ENCODE measurements at places on chromosomes 2 and 18. TPM values are rescaled to one million over a fixed set of nuclear protein-coding genes. Genes with fewer than 3 reads are reported as not detected.
A peak's percentile ranks its signal among the peaks of the same experiment; 100 is the strongest.

DNA sequence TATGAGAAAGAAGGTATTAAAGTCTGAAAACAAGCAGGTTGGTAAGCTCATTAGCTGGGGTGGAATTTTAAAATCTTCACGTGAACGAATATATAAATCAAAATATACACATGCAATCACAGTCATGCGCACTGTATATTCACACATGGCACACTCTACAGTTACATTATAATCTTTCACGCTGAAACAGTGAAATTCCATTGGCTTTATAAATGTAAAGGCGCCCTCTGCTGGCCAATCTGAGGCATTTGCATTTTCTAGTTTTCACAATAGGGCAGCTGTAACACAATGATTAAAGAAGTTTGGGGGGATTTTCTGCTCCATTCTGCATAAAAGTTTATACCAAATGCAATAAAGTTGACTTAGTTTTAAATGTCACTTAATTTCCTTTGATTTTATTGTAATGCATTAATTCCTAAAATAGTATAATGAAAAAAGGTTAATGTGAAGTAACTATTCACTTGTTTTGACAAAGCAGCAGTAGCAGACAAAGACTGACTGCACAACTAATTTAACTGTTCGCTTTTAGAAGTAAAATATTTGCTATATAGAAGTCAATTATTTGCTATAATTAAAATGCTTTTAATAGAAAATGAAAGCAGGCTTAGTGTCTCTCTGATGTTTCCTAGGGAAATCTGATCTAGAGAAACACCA is 17.2 kb downstream of the IFIH1 start:
- no peak overlapping the region for H3K4me3 ChIP-seq
- peaks cover 2% of the 10 kb centered on the region for H3K27me3 ChIP-seq
- H3K4me1 ChIP-seq: peaks cover 2% of the 10 kb centered on the region
- H3K27ac ChIP-seq: no peak overlapping the region
- no peaks in the 10 kb centered on the region for H3K36me3 ChIP-seq

DNA sequence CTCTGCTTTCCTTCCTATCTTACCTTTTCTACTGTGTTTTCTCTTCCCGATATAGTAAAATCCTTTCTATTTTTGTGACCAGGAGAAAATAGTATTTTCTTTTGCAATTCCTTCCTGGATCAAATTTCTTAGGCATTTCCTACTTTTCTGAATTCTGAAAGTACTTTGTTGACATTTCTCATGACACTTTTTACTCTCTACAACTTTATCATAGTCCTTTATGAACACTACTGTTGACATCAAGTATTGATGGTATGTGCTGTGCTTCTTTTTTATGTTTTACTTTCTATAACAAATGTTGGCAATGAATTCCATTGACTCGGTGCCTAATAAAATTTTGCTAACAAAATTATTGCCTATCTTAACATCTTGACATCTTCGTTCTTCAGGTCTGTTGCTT is 217.7 kb upstream of the TCF4 start:
- H3K27ac ChIP-seq: no peak overlapping the region
- H3K4me3 ChIP-seq: no peak overlapping the region
- no peak for DNase-seq
- H3K4me1 ChIP-seq: no peaks in the 10 kb centered on the region
- no peaks in the 10 kb centered on the region for H3K36me3 ChIP-seq
- no peaks in the 10 kb centered on the region for H3K27me3 ChIP-seq

GRCh38 chr18:23406271-23406787 is 46.8 kb upstream of the RIOK3 start:
- H3K27ac ChIP-seq: no peak overlapping the region
- H3K4me1 ChIP-seq: peaks cover 9% of the 10 kb centered on the region
- no peak overlapping the region for H3K4me3 ChIP-seq

GRCh38 chr2:28437149-28437835 is 44.6 kb downstream of the FOSL2 start:
- H3K4me1 ChIP-seq: no peaks in the 10 kb centered on the region
- DNase-seq: no peak
- H3K4me3 ChIP-seq: no peak overlapping the region
- peaks cover 5% of the 10 kb centered on the region for H3K27me3 ChIP-seq

- peaks cover 22% of the 10 kb centered on the region for H3K4me1 ChIP-seq
- peaks cover 15% of the 10 kb centered on the region for H3K27me3 ChIP-seq
- peak overlapping the region; percentile 65 for H3K4me3 ChIP-seq
- H3K36me3 ChIP-seq: peaks cover 3% of the 10 kb centered on the region
These were observed 85.6 kb upstream of the TAF1B start for GRCh38 chr2:9757501-9758264.

GRCh38 chr2:674321-674985 is 2.8 kb downstream of the TMEM18 start:
- peaks cover 48% of the 10 kb centered on the region for H3K4me1 ChIP-seq
- H3K27me3 ChIP-seq: peaks cover 17% of the 10 kb centered on the region
- H3K27ac ChIP-seq: peak overlapping the region; percentile 14

DNA sequence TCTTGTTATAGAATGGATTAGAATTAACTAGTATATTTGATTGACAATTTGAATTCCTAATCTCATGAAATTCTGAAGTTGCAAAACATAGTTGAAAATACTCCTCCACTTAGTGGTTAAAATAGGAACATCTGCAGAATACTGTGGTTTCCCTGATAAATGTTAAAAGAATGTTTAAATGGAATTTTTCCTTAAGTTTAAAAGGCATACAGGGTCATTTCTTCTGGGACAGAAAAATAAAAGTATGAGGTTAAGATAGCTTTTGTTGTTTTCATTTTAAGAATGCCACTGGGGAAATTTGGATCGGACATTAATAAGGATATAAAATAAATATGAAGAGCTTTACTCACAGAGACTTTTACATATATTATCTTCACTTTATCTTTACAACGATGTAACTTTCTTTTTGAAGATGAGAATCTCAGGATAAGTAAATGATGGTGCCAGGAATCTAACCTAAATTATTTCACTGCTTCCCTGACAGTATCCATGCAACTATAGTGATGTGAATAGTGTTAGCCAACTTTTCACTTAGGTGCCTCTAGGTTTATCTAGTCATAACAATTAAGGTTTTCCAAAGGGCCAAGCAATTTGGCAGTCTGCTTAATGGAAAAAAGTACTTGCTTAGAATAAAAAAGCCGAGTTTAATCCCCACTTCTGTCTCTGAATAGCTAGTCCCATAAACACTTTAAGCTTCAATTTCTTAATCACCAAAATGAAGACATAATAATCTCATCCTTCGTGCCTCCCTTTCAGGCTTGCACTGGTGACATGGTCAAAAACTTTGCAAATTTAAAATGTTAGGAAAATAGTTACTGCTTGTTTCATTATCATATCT is 151.8 kb upstream of the STK17B start:
- peaks cover 4% of the 10 kb centered on the region for H3K27me3 ChIP-seq
- H3K27ac ChIP-seq: no peak overlapping the region
- peaks cover 11% of the 10 kb centered on the region for H3K36me3 ChIP-seq
- no peak for DNase-seq

GRCh38 chr2:151973901-151974199 is 125.0 kb downstream of the CACNB4 start:
- no peaks in the 10 kb centered on the region for H3K36me3 ChIP-seq
- DNase-seq: peak; percentile 45
- H3K27me3 ChIP-seq: peaks cover 3% of the 10 kb centered on the region

GRCh38 chr2:19355416-19355821 is 3.0 kb downstream of the OSR1 start:
- peaks cover 46% of the 10 kb centered on the region for H3K27me3 ChIP-seq
- H3K4me1 ChIP-seq: peaks cover 20% of the 10 kb centered on the region
- DNase-seq: no peak

- DNase-seq: no peak
- peaks cover 15% of the 10 kb centered on the region for H3K36me3 ChIP-seq
- peaks cover 12% of the 10 kb centered on the region for H3K4me1 ChIP-seq
- H3K27ac ChIP-seq: peak overlapping the region; percentile 99
These were observed 651 bp upstream of the STAM2 start for GRCh38 chr2:152176113-152176714.

- no peak for DNase-seq
- H3K27me3 ChIP-seq: peaks cover 2% of the 10 kb centered on the region
- H3K36me3 ChIP-seq: peaks cover 10% of the 10 kb centered on the region
- H3K4me1 ChIP-seq: no peaks in the 10 kb centered on the region
- no peak overlapping the region for H3K27ac ChIP-seq
- H3K4me3 ChIP-seq: no peak overlapping the region
These were observed 24.9 kb upstream of the RMND5A start for GRCh38 chr2:86695053-86695691.

DNA sequence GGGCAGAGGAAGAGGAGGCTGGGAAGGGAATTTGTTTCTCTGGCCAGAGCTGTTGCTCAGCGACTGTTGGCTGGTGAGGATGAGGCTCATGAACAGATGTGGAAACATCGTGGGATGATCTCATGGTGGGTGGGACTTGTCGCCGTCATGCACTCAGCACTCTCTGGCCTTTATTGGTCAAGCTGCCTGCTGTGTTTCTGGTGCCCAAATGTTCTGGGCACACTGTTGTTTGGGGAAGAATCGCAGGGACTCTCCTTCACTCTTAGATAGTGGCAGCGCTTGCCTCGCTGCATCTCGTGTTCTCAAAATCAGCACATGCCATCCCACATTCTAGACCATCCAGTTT is 145.6 kb downstream of the AGAP1 start:
- no peak for DNase-seq
- H3K36me3 ChIP-seq: no peaks in the 10 kb centered on the region
- H3K27me3 ChIP-seq: peaks cover 11% of the 10 kb centered on the region
- H3K4me3 ChIP-seq: no peak overlapping the region
- H3K4me1 ChIP-seq: peaks cover 47% of the 10 kb centered on the region

DNA sequence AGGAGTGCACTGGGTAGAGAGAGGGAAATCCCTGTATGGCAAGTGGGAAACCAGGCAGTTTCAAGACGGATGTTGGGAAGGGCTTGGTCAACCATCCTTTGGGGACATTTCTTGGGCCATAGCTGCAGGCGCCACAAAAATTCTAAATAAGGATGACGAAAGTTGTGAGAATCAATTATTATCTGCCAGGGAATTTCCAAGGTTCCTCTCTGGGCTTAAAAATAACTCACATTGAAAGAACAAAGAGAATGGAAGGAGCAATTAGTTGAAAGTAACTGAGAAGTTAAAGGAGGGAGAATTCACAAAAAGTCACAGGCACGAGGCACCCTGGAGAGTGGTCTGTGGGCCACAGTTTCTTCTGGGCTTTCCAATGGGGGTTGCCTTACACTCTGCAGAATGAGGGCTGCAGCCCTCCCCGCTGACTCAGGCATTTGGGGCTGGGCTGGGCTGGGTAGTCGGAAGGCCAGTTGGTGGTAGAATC is 195.7 kb downstream of the SMAD7 start:
- H3K27me3 ChIP-seq: peaks cover 5% of the 10 kb centered on the region
- H3K27ac ChIP-seq: no peak overlapping the region
- peaks cover 11% of the 10 kb centered on the region for H3K4me1 ChIP-seq
- DNase-seq: no peak

DNA sequence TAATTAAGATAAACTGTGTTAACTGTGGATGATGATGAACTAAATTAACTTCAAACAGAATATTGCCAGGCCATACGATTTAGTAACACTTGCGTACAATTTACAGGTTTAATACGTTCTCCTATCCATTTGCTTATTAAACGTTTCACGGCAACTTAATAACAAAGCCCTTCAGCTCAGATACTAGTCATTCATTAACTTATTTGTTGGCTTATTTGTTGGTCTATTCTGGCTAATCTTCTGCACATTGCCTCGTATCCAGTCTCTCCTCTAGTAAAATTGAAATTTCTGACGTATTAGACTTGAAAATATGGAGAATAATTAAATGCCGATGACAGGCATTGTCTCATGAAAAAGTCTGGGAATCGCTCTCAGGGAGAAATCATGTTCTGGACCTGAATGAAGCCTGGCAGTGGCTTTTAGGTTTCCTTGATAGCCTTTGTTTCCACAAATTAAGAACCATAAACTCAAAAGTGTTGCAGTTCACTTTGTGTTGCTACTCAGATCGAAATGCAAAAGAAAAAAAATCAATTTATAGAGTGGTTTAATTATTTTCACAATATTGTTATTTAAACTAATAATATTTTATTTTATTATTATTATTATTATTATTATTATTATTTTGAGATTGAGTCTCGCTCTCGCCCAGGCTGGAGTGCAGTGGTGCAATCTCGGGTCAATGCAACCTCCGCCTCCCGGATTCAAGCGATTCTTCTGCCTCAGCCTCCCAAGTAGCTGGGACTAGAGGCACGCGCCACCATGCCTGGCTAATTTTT is 4.5 kb downstream of the SCLY start:
- H3K4me3 ChIP-seq: no peak overlapping the region
- H3K27ac ChIP-seq: no peak overlapping the region
- H3K27me3 ChIP-seq: no peaks in the 10 kb centered on the region
- peaks cover 9% of the 10 kb centered on the region for H3K4me1 ChIP-seq
- no peak for DNase-seq
- peaks cover 18% of the 10 kb centered on the region for H3K36me3 ChIP-seq

GRCh38 chr2:30987566-30987965 is 150.7 kb downstream of the GALNT14 start:
- H3K36me3 ChIP-seq: no peaks in the 10 kb centered on the region
- H3K27me3 ChIP-seq: peaks cover 7% of the 10 kb centered on the region
- no peak for DNase-seq

- peaks cover 4% of the 10 kb centered on the region for H3K36me3 ChIP-seq
- H3K27ac ChIP-seq: peak overlapping the region; percentile 32
- no peak overlapping the region for H3K4me3 ChIP-seq
These were observed 160.5 kb upstream of the STK17B start for GRCh38 chr2:196331851-196332250.

GRCh38 chr2:71253476-71253875 is 26.6 kb upstream of the PAIP2B start:
- H3K36me3 ChIP-seq: no peaks in the 10 kb centered on the region
- H3K4me3 ChIP-seq: no peak overlapping the region
- no peaks in the 10 kb centered on the region for H3K4me1 ChIP-seq
- no peak for DNase-seq
- no peaks in the 10 kb centered on the region for H3K27me3 ChIP-seq

DNA sequence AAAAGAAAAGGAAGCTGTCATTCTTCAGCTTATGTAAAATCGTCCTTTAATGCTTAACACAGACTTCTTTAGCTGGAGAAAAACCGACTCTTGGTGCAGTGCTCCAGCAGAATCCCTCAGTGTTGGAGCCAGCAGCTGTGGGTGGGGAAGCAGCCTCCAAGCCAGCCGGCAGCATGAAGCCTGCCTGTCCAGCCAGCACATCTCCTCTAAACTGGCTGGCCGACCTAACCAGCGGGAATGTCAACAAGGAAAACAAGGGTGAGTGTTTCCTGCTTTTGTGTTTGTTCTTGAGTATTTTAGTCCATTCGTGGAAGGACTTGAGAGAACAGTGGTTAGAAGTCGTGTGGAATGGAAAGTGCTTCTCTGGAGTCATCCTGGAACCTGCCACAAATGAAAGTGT is 38.9 kb downstream of the KDM3A start:
- peak overlapping the region; percentile 74 for H3K27ac ChIP-seq
- H3K4me1 ChIP-seq: peaks cover 19% of the 10 kb centered on the region
- H3K4me3 ChIP-seq: peak overlapping the region; percentile 29
- H3K27me3 ChIP-seq: no peaks in the 10 kb centered on the region
- peaks cover 55% of the 10 kb centered on the region for H3K36me3 ChIP-seq

- peaks cover under 1% of the 10 kb centered on the region for H3K36me3 ChIP-seq
- peaks cover 4% of the 10 kb centered on the region for H3K4me1 ChIP-seq
- DNase-seq: no peak
These were observed 3.3 kb downstream of the RMDN2 start for GRCh38 chr2:37928377-37928776.

The ALPG gene
- total RNA-seq: not detected

The NT5C1B gene
- not detected for total RNA-seq

The ARHGAP28 gene
- total RNA-seq: 350 TPM

The ITGB6 gene
- not detected for total RNA-seq

The IL36RN gene
- total RNA-seq: not detected

The BBS5 gene
- 3.2 TPM for total RNA-seq

The HAAO gene
- 6.0 TPM for total RNA-seq

Measured in endothelial cell (in vitro differentiated cells).